Fibroblast of upper back skin (primary cell): ENCODE measurements at places on chromosomes 7 and 10.

DNA sequence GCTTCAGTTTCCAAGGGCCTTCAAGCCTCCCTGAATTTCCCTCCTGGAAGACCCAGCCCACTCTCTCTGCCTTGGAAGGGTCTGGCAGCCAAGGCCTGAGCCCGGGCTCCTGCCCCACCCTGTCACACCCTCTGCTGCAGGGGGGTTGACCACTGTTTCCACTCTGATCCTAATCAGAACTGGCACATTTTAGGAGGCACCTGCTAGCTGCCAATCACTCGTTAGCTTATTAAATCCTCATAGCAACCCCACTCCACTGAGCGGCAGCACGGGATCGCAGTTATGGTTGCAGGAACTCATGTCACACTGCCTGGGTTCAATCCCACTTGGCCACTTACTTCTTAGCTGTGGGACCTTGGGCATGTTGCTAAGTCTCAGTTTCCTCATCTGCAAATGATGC lies 12.9 kb downstream of the HSPB1 start:
- DNase-seq = no peak

DNA sequence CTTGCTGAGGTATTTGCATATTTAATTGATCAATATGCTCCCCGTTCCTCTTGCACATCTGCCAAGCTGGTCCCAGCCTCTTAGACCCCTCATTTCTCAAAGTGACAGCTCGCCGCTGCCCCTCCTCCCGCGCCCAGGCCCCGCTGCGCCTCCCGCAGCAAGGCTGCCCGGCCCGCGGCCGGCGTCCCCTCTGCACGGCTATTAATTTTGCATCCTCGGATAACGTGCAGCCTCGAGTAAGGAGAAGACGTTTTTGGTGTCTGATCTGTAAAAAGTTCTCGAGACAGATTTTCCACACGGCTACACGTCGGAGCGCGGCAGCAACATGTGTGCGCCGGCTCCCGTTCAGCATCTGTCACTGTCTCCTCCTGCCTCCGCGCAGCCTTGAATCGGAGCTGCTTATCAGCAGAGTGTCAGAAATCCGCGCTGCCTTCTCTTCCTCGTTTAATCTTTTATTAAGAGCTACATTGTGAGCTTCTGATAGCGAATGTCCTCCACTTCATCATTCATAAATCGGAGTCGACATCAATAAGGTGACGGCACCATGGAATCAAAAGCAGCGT lies 65.3 kb downstream of the EBF3 start:
- DNase-seq = no peak

DNA sequence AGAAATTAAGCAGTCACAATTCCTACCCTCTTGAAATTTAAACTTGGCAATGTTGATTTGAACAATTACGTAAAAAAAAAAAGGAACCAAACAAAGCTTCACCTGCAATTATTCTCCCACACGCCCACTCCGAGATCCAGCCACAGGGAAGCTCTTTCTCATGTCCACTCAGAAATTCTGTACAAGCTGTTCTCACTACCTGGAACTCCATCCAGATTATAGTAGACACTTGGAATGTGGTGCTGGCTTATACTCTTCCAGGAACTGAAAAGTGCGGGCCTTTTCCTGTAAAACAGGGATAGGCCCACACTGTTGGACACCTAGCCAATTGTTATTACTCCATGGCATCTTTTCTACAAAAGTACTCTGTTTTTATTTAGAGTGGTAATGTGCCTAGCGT lies 20.3 kb upstream of the TOMM7 start:
- DNase-seq = no peak

DNA sequence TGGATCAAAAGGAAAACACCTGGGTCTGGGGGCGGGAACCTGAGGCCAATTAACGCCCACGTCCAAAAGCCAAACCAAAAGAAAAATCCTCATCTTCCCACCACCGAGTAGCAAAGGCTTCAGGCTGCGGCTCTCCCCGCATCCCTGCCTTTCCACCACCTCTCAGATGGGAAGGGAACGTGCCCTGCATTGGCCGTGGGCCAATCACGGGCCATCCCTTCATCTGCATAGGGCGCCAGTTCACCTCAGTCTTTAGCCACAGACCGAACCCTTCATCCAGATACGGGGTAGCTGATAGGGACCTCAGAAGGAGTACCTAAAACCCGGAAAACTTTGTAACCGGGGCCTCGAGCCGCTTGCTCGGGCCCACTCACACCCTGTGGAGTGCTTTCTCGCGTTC lies 626 bp downstream of the PRPF18 start:
- DNase-seq = no peak

GRCh38 chr7:107312418-107312817 lies 143.6 kb downstream of the HBP1 start:
- DNase-seq = peak; percentile 51

DNA sequence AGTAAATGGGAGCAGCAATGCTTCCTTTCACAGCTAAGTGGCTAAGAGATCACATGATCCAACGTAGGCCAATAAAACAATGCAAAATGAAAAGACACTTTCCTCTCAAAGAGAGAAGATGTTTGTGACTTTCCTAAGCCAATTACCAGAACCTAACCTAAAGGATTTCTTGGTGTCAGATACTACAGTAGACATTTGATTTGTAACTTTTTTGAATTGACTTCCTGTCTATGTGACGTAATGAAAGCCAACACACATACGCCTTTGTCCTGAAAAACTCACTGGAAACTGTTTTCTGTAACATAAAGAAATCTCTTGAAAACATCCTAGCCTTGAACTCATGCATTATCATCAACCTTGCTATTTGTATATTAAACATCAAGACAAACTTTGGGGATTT lies 417.1 kb downstream of the GPAM start:
- DNase-seq = no peak

GRCh38 chr10:132563485-132564248 lies 26.1 kb downstream of the INPP5A start:
- peak; percentile 32 for DNase-seq

DNA sequence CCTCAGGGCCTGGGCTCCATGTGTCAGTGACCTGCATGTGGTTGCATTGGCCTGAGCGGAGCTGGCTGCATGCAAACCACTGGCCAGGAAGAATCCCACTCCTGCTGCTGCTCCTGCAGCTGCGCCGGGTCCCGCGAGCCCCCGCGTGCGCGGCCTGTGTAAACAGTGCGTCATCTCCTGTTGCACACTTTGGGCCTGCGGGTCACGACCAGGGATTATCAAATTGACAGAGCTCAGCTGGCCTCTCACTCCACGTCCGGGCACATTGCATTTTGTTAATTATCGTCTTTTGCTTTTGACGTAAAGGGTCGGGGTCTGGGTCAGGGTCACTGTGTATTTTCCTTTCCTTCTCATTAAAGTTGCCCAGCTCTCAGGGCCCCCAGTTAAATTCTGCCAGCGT lies 132.6 kb downstream of the RGS10 start:
- peak; percentile 16 for DNase-seq

GRCh38 chr7:79452495-79453265 lies 787 bp downstream of the MAGI2 start:
- no peak for DNase-seq

DNA sequence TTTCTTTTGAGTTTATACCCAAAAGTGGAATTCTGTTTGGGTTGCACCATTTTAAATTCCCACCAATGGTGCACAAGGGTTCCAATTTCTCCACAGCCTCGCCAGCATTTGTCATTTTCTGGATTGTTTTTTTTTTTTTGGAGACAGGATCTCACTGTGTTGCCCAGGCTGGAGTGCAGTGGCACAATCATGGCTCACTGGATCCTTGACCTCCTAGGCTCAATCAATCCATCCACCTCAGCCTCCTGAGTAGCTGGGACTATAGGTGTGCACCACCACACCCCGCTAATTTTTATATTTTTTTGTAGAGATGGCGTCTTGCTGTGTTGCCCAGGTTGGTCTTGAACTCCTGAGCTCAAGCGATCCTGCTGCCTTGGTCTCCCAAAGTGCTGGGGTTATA lies 46.6 kb downstream of the CUX1 start:
- DNase-seq = no peak

DNA sequence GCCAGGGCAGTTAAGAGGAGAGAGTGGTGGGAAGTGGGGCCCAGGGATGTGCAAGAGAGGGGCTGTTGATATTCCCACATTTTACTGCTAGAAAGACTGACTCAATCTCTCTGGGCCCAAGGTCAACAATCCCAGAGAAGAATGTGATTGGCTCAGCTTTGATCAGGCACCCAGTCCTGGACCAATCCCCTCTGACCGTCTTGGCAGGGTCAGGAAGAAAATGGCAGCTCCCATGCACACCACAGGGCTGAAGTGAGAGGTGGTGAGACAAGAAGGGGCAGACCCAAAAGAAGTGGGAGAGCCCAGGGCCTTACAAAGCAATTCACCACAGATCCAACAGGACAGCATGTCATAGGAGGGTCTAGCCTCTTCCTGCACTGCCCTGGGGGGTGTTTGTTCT lies 3.3 kb upstream of the C10orf105 start:
- DNase-seq = no peak

- DNase-seq = peak; percentile 11
Measured at GRCh38 chr7:38704041-38704547, 72.9 kb upstream of the AMPH start.

DNA sequence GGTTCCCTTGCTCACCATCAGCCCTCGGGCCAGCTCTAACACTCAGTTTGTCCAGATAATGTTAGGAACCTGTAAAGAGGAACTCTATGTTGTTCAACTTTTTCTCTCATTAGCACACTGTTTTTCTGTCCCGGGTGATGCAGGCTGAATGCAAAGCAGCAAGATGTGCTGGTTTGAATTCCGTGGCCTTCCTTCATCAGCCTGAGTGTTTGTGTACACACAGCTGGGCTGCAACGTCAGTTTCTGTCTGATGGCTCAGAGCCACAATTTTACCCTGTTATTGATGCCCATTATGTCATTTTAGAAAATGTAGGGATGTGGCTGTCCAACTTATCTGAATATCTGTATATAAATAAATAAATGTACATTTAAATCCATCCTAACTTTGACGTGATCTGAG lies 152.0 kb downstream of the PLPP4 start:
- no peak for DNase-seq

- DNase-seq = peak; percentile 56
Measured at GRCh38 chr7:134307320-134307719, 9.4 kb downstream of the SLC35B4 start.
